ENCODE measurements at places on chromosomes 7 and 10.

DNA sequence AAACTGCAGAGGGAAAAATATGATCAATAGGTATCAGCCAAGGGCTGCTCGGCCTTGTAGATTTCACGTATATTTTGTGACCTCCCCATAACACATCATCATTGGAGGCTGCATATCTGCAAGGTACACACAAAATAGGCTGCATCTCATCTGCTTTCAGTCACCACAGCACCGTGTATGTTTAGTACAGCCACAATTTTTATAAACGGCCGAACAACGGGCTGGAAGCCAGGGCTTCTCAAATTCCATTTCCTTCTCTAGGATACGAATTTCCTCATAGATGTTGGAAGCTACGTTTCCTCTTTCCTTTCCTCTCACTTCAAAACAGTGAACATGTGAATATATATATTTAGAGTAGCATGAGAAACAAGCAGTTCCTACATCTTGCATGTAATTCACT is 20.2 kb upstream of the FOXK1 start:
- no peak for DNase-seq

- no peak for DNase-seq
Observed at GRCh38 chr10:104119996-104120395, 2.0 kb upstream of the SFR1 start.

GRCh38 chr7:24718431-24718831 is 38.8 kb downstream of the GSDME start:
- no peak for DNase-seq

GRCh38 chr7:6307762-6308161 is 35.3 kb upstream of the CYTH3 start:
- no peak for DNase-seq

DNA sequence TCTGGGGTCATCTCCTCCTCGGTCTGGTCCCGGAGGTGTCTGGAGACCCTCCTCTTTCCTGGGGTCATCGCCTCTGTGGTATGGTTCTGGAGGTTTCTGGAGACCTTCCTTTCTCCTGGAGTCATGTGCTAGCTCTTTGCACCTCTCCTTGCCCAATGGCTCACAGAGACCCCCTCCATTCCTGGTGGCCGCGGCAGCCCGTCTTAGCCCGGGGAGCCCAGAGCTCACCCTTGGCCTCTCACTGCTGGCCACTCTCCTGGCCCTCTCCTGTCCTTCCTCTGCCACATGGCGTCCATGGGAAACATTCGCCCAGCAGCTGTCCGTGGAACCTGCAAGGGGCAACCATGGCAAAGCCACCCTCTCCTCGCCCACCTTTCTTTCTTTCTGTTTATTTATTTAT is 20.2 kb upstream of the FOXL3 start:
- no peak for DNase-seq

DNA sequence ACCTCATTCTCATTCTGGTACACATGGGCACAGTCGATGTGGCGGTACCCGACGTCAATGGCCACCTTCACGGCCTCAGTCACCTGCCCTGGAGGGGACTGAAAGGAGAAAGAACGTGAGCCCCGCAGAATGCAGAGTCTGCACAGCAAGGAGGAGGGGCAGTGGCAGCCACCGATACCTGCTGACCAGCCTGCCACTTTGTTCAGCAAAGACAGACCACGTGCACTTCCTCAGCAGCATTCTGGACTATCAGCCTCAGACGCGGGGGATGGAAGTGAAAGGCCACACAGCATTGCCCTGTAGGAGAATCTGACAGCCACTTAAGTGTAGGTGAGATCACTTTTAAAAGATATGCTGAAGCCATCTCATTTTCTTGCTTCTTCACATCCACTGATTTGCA is 7.2 kb downstream of the AKR1B1 start:
- no peak for DNase-seq

GRCh38 chr7:158863611-158864506 is 7.5 kb downstream of the DYNC2I1 start:
- DNase-seq, result peak; percentile 19

DNA sequence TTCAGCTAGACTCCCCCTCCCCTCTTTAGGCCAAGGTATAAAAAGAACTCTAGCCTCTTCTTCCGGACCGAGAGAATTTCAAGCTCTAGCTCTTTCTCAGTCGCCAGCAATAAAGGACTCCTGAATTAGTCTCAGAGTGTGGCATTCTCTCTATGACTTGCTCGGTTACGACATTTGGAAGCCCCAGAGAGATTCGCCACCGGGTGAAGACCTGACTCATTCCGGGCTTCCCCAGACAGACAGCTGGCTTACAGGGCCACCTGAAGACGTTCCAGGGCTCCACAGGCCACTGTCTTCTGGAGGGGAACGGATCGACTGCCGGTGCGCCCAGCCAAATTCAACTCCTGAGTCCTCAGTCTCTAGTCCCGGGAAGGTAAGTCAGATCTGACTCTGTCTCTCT is at the start of gene AKR1B15:
Gene AKR1B15 (plus strand): TSS at position 234 of the 400 bp plus-strand sequence. CDS start 15,510 bp downstream, outside the sequence.
- DNase-seq, result no peak

DNA sequence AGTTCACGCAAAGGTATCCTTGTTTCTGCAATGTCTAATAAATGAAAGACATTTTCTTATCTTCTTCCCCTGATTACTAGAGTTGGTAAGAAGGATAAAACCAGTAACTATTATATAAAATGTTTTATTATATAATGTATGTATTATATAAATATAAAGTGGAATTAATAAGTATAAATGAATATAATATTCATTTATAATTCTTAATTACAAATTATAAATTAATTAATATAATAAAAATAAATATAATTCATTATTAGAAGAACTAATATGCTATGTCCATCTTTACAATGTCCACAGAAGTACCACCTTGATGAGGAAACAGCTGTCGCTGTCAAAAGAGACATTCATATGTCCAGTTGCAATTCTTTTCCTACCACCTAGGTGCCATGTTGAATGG is 177.7 kb downstream of the GLI3 start:
- DNase-seq, result no peak

DNA sequence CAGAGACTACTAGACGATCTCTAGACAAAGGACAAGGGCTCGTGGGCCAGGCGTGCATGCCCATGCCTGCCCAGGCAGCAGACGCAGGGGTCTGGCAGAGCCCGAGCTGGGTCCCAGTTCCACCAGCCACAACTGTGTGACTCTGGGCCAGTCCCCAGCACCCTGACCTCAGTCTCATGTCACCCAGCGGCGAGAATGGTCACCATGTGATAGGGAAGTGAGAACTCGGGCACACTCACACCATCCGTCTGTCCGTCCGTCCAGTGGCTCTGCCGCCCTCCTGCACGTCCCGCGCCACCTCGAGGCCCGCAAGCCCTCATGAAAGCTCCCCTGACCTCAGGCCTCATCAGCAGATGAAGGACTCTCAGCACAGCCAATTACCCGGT is 280.0 kb downstream of the ELFN1 start:
- DNase-seq, result no peak

GRCh38 chr10:77403761-77404160 is 233.8 kb downstream of the KCNMA1 start:
- no peak for DNase-seq

- DNase-seq, result peak; percentile 46
Observed at GRCh38 chr7:68733219-68734153, 864.8 kb upstream of the AUTS2 start.

DNA sequence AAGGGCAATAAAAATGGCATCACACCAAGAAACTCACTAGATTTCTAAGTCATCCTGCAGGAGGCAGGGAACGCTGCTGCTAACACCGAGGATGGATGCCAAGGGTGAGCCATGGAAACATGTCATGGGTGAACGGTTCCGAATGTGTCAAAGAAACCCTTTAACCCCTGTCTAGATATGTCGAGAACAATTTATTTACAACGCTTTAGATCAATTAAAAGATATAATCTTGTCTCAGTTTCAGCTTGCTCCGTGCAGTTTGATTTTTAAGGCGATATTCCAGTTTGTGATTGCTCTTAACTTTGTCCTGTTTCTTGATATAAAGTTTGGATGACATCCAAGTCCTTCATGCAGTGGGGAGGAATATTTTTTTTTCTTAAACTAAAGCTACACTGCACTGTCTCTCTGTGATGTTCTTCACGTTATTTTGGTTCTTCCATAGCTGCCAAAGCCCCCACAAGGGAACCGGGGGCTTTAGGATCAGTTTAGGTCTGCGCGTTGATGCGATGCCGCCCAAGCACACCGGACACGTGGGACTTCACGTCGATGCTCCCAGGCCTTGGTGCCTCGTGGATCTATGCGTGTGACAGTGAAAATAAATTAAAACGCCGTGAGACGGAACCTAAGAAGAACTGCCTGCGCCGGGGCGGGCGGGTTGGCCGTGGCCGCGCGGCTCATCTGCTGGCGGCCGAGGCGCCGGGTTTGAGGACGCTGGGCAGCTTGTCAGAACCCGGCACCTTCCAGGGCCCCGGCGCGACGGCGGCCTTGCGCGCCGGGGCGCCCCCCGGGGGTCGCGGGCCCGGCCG is 220.3 kb downstream of the PHTF2 start:
- DNase-seq, result no peak

GRCh38 chr10:28627102-28627501 is 50.2 kb upstream of the BAMBI start:
- DNase-seq, result peak; percentile 62

- DNase-seq, result no peak
Observed at GRCh38 chr7:18513343-18513742, 17.8 kb downstream of the HDAC9 start.

DNA sequence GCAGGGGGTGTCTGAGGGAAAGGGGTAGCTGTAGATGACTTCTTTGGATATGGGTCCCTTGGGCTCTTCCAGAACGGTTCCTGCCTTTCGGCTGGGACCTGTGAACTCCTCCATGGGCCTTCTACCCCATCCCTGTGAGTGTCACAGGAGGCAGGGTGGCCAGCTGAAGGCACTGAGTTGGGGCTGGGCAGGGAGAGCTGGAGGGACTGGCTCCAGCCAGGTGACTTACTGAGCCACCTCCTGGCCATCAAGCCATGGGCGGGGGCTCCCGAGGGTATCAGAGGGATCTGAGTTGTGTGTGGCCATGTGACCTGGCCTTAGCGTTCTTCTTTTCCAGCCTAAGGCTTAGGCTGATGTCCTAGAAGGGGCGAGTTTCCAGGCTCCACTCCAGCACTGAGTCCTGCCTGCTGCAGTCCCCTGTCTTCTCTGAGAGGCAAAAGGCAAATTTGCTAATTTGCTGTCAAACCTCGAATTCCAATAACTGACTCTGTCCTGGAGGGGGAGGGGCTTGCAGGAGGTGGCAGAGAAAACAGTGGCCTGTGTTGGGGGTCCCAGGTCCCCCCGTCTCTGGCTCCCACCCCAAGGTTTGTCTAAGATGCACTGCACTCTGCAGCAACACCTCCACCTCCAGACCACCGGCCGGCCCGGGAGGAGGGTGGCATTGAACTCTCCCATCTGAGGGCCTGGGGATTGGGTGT is 27.2 kb downstream of the ADCYAP1R1 start:
- DNase-seq, result no peak

DNA sequence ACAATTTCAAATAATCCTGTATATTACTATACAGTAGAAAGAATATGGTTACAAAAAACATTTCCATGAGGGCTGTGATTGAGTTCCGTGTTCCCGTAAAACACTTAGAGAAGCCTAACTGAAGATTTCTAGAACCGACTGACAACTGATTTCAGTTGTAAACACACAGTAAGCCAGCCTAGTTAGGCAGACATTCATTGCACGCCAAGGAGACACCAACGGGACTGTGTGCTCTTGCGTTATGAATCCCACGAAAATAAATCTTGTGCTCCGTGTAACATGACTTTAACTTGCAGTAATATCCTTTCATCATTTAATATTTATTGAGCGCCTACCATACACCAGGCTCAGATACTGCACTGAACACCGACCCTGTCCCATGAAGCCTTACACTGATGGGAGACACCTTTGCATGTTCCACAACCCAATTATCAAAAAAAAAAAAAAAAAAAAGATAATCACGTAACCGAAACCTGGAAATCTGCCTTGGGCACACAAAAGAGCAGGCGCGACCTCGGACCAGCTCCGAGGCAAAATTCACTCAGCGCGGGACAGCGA is 420 bp upstream of the KLHL7 start:
- DNase-seq, result no peak

Measured in retinal pigment epithelial cell (primary cell).